ENCODE measurements at places on chromosomes 5 and 9.

DNA sequence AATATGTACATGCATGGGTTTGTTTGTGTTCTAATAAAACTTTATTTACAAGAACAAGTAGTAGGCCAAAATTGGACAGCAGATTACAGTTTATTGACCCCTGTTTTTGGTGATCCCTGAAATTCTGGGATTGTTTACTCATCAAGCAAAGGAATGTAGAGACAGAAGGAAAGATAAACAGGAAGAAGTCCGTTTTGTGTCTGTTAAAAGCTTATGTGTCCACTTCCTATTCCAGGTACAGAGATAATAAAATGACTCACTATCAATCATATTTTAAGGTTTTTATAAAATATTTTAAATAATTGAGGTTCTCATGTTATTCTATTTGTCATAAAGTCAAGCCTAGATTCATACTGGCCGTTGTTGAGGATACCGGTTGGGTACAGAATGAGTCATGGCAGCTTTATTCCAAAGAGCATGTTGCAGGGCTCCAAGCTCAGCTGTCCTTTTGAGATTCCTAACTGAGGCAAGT is 214.9 kb upstream of the DAB2 start:
- no peak for DNase-seq
- H3K27ac ChIP-seq: no peak overlapping the region
- H3K27me3 ChIP-seq: peaks cover 3% of the 10 kb centered on the region
- no peaks in the 10 kb centered on the region for H3K36me3 ChIP-seq
- H3K4me1 ChIP-seq: no peaks in the 10 kb centered on the region

DNA sequence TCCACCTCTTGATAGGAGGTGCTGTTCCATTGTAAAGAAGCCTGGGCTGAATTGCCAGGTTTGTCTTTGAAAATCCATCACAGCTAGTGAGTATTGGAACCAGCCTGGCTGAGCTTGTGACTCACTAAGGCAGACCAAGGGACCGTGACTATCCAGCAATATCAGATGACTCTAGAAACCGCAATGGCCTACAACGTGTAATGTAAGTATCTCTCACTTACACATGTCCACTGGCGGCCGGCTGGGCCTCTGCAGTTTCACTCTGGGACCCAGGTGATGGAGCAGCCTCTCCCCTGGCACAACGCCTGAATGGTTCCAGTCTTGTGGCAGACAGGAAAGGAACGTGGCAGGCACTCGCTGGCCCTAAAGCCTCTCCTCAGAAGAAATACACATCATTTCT is 3.1 kb upstream of the HRH2 start:
- H3K36me3 ChIP-seq: no peaks in the 10 kb centered on the region
- H3K4me3 ChIP-seq: no peak overlapping the region
- peaks cover 46% of the 10 kb centered on the region for H3K27me3 ChIP-seq
- no peak overlapping the region for H3K27ac ChIP-seq
- no peak for DNase-seq

- H3K36me3 ChIP-seq: no peaks in the 10 kb centered on the region
- no peaks in the 10 kb centered on the region for H3K4me1 ChIP-seq
- no peak overlapping the region for H3K27ac ChIP-seq
- no peak overlapping the region for H3K4me3 ChIP-seq
These were observed 34.1 kb upstream of the FIBCD1 start for GRCh38 chr9:130972957-130973685.

GRCh38 chr5:38643616-38644015 is 87.2 kb upstream of the LIFR start:
- no peaks in the 10 kb centered on the region for H3K36me3 ChIP-seq
- H3K27me3 ChIP-seq: no peaks in the 10 kb centered on the region
- no peak for DNase-seq

Measured in immature natural killer cell (primary cell).